Activated T-helper 1 cell treated with anti-CD3 and anti-CD28 coated beads, Interleukin-12 subunit alpha, Interleukin-12 subunit beta, Interleukin-2, Interleukin-4 antibody, amounts not matched to agents 30 ng/mL and 10 ng/mL and 1 ng/mL, durations not matched to agents 14 hours and 24 hours and 36 hours (primary cell): ENCODE measurements at places on chromosomes 16 and 17. TPM values are rescaled to one million over a fixed set of nuclear protein-coding genes. Genes with fewer than 3 reads are reported as not detected.

GRCh38 chr16:2734844-2735515, 15.0 kb upstream of the PRSS27 start:
- no peak overlapping the region for H3K27ac ChIP-seq
- H3K4me3 ChIP-seq, result no peak overlapping the region

- no peak overlapping the region for H3K4me3 ChIP-seq
- no peak overlapping the region for H3K27ac ChIP-seq
- H3K4me1 ChIP-seq, result peaks cover 7% of the 10 kb centered on the region
Measured at GRCh38 chr17:41326173-41327145, 10.9 kb upstream of the KRTAP17-1 start.

Gene PRSS36
- total RNA-seq, result 0.27 and 0.34 TPM in 2 replicates

- peaks cover 34% of the 10 kb centered on the region for H3K36me3 ChIP-seq
- no peak for DNase-seq
- H3K4me3 ChIP-seq, result no peak overlapping the region
- H3K27ac ChIP-seq, result no peak overlapping the region
- peaks cover 3% of the 10 kb centered on the region for H3K4me1 ChIP-seq
- H3K27me3 ChIP-seq, result no peaks in the 10 kb centered on the region
Measured at GRCh38 chr17:29573871-29574731, 5.6 kb downstream of the TP53I13 start.

DNA sequence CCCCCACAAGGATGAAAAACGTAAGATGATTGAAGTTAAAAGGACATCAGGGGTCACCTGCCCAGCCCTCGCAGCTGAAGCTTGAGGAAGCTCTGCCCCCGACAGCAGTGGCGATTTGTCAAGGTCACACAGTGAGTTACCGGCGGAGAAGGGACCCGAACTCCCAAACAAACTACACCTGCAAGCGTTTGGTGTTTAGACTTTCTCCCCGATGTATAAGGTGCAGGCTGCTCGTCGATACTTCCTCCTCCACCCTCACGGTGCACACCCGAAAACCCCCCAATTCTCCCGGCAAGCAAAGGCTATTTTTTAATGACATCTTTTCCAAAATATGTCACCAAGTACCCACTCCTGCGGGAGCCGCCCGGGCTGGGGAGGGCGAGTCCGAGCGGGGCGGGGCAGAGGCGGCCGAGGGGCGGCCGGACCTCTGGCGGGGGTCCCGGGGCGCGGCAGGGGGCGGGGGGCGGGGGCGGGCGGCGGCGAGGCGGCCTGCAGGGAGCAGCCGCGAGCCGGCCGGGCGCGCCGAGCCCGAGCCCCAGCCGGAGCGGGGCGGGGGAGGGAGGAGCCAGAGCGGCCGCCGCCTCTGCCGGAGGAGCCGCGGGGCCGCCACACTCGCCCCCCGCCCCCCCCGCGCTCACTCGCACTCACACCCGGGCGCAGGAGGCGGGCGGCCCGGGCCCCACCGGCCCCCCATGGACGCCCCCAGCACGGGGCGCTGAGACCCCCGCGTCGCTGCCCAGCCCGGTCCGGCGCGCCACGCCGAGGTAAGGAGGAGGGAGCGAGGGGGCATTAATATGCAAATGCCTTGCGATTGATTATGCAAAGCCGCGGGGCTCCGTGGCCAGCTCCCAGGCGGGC, at the start of gene THRA:
TSS of gene THRA (plus strand) at position 637 of the 858 bp plus-strand sequence. CDS start 11,524 bp downstream, outside the sequence.
- peaks cover 33% of the 10 kb centered on the region for H3K4me1 ChIP-seq
- peak within 1 kb of the TSS; percentile 29 for H3K27ac ChIP-seq
- H3K36me3 ChIP-seq, result no peaks in the 10 kb centered on the region
- H3K27me3 ChIP-seq, result peaks cover 43% of the 10 kb centered on the region
- peak within 1 kb of the TSS; percentile 86 for H3K4me3 ChIP-seq

DNA sequence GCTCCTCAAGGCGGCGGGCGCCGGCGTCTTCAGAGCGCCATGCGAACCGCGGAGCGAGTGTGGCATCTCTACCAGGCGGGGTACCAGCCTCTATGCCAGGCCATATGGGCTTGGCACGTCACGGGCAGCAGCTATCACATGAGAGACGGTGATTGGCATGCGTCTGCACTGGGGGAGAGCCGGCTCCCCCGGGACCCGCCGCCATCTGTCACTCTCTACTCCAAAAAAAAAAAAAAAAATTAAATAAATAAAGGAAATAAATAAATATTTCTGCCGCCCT, at the start of gene NEUROD2:
TSS of gene NEUROD2 (minus strand) at position 70 of the 280 bp plus-strand sequence. CDS start 1,321 bp downstream, outside the sequence.
- no peak for DNase-seq
- peaks cover 8% of the 10 kb centered on the region for H3K4me1 ChIP-seq
- no peak within 1 kb of the TSS for H3K27ac ChIP-seq
- H3K27me3 ChIP-seq, result peaks cover 59% of the 10 kb centered on the region
- H3K36me3 ChIP-seq, result no peaks in the 10 kb centered on the region
- no peak within 1 kb of the TSS for H3K4me3 ChIP-seq

- H3K4me3 ChIP-seq, result no peak overlapping the region
- H3K36me3 ChIP-seq, result no peaks in the 10 kb centered on the region
- no peaks in the 10 kb centered on the region for H3K4me1 ChIP-seq
- no peak overlapping the region for H3K27ac ChIP-seq
- no peaks in the 10 kb centered on the region for H3K27me3 ChIP-seq
Measured at GRCh38 chr17:14886200-14886739, 378.9 kb downstream of the PMP22 start.

DNA sequence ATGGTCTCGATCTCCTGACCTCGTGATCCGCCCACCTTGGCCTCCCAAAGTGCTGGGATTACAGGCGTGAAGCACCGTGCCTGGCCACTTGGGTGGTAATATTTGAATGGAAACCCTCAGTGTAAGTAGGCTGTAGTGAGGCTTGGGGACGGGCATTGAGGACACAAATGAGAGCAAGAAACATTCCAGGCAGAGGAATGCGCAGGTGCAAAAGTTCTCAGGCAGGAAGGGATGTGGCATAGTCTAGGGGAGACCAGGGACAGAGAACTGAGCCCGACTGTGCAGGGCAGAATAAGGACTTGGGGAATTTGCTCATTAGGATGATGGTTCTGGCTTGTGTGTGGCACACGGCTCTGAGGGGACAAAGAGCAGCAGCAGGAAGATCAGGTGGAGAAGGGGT, 54.8 kb downstream of the GRB2 start:
- H3K36me3 ChIP-seq, result peaks cover 6% of the 10 kb centered on the region
- H3K4me1 ChIP-seq, result peaks cover 69% of the 10 kb centered on the region
- H3K27me3 ChIP-seq, result no peaks in the 10 kb centered on the region
- no peak overlapping the region for H3K4me3 ChIP-seq
- no peak overlapping the region for H3K27ac ChIP-seq

DNA sequence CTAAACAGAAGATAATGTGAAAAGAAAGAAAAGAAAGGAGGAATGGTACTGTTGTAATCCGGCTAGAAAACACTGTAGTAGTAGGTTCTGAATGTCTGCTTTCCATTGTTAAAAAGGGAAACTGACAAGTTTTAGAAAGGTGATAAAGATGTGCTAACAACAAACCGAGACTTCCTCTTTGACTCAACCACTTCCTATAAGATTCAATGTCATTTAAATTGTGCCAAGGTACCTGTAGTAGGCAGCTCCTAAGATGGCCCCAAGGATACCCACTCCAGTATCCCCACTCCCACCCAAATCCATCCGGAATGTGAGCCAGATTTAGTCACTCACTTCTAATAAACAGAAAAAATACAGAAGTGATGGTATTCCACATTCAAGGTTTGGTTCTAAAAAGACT, 31.2 kb downstream of the XYLT1 start:
- no peaks in the 10 kb centered on the region for H3K27me3 ChIP-seq
- H3K4me3 ChIP-seq, result no peak overlapping the region
- peaks cover 34% of the 10 kb centered on the region for H3K4me1 ChIP-seq
- H3K27ac ChIP-seq, result peak overlapping the region; percentile 62
- DNase-seq, result no peak

- H3K36me3 ChIP-seq, result peaks cover 5% of the 10 kb centered on the region
- H3K27ac ChIP-seq, result peak overlapping the region; percentile 12
- peaks cover 18% of the 10 kb centered on the region for H3K4me1 ChIP-seq
- H3K4me3 ChIP-seq, result peak overlapping the region; percentile 87
- H3K27me3 ChIP-seq, result peaks cover 16% of the 10 kb centered on the region
Measured at GRCh38 chr17:80413771-80414507, 1.0 kb upstream of the ENDOV start.

Gene ABCC3
- not detected in 2 replicates for total RNA-seq

- no peaks in the 10 kb centered on the region for H3K27me3 ChIP-seq
- no peak for DNase-seq
- H3K36me3 ChIP-seq, result no peaks in the 10 kb centered on the region
- H3K27ac ChIP-seq, result no peak overlapping the region
- no peaks in the 10 kb centered on the region for H3K4me1 ChIP-seq
Measured at GRCh38 chr16:59252317-59252716, 518.2 kb upstream of the GOT2 start.

DNA sequence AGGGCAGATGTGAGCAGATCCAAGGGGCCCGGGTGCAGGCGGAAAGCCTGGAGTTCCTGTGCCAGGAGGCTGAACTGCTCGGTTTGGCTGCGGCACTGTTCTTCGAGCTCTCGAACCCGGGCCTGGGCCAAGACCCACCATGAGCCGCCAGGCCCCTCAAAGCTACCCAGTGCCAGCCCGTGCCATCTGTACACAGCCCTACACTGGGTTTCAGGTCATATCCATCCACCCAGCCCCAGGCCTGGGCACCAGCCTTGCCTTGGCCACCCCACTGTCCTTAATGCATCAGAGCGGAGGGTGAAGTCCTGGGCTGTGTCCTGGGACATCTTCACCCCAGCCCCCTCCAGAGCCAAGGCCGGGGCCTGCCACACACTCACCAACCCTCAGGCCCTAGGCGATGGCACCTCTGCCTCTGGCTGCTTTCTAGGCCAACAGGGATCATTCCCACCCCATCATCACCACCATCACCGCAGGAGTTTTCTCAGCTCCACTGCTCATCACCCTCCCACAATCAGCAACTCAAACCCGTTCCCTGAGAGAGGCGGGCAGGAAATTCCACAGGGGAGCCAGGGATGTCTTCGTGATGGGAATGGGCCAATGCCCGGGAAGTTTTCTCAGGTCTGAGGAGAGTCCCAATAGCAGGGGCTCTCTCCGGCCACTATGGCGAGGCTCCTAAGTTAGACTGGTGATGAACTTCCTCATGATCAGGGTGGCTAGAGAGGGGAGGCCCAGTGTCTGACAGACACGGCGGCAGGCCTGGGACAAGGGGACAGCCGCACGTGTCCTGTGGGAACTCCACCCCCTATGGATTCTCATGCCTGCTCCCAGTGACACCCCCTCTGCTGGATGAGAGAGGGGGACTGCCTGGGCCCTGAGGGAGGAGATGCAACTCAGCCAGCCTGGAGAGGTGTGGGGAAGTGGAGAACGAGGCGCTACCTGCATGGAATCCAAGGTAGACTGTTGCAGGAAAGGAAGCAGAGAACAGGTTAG, 9.1 kb downstream of the TSPOAP1 start:
- no peak for DNase-seq
- H3K4me1 ChIP-seq, result peaks cover 19% of the 10 kb centered on the region
- no peak overlapping the region for H3K4me3 ChIP-seq
- H3K27ac ChIP-seq, result no peak overlapping the region
- peaks cover 43% of the 10 kb centered on the region for H3K36me3 ChIP-seq

DNA sequence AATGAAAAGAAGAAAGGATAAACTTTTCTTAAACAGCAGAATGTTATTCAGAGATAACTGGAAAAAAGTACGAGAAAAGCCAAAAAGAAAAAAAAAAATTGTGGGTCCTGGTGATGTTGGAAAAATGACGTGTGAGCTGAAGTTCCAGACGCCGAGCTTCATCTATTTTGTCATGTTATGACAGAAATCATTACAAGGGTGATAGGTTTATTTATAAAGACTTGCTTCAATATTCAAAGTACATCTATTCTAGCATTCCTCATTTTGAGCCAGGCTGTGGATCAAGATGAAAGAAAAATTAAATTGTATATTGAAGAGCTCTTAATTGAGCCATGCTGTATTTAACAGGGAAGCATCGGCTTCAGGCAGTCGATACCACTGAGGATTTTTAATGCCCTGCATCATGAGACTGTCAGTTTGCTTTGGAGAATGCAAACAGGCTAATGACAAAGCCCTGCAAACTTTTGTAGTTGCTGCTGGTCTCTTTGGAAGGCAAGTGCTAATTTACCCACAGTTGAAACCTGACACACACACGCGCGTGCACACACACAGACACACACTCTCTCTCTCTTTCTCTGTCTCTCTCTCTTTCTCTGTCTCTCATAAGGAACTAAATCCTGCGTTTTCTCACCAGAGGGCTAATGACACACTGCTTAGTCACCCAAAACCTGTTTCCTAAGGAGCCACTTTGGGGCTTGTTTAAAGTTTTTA, 110.7 kb downstream of the WWOX start:
- H3K27ac ChIP-seq, result no peak overlapping the region
- H3K4me3 ChIP-seq, result no peak overlapping the region
- H3K27me3 ChIP-seq, result no peaks in the 10 kb centered on the region
- DNase-seq, result no peak

- no peak overlapping the region for H3K27ac ChIP-seq
- DNase-seq, result no peak
- H3K4me3 ChIP-seq, result no peak overlapping the region
Measured at GRCh38 chr17:73093286-73093685, 798 bp upstream of the SLC39A11 start.

- H3K27me3 ChIP-seq, result no peaks in the 10 kb centered on the region
- no peaks in the 10 kb centered on the region for H3K36me3 ChIP-seq
- no peak overlapping the region for H3K4me3 ChIP-seq
- no peaks in the 10 kb centered on the region for H3K4me1 ChIP-seq
- no peak overlapping the region for H3K27ac ChIP-seq
Measured at GRCh38 chr16:627454-628239, 3.1 kb upstream of the WFIKKN1 start.

DNA sequence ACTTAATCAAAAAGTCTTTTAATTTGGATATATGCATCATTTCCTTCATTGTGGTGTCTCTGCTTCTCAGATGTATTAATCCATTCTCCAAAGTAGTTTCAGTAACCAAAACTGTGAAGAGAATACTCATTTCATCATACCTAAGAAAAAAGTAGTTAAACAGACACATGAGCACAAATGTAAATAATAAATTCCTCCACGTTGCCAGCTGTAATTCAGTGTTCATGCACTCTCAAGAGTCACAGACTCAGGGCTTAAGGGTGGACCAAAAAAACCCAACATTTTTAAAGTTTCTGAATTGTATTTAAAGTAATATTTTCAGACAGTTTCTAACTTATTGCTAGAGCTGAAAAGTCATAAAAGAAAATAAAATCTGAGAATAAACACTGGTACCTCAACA, 19.0 kb downstream of the POLG2 start:
- H3K27me3 ChIP-seq, result no peaks in the 10 kb centered on the region
- no peak overlapping the region for H3K4me3 ChIP-seq
- H3K4me1 ChIP-seq, result no peaks in the 10 kb centered on the region
- peaks cover 14% of the 10 kb centered on the region for H3K36me3 ChIP-seq
- no peak for DNase-seq

Gene KLHL10
- total RNA-seq, result not detected in 2 replicates

DNA sequence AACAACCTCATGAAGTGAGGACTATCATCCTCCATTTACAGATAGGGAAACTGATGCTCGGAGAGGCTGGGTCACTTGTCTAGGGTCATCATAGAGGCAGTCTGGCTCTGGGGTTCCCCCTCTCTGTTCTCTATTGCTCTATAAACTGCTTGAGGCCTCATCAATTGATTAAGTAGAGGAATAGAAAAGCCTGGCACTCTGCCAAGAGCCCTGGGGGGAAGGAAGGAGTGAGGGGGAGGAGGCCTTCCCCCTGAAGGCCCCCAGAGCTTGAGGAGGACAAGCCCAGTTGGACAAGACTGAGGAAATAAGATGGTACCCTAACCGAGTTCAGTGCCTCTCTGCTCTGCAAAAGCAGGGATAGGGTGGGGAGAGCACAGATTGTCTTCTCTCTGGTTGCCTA, 21.0 kb downstream of the SDK2 start:
- DNase-seq, result no peak
- H3K27ac ChIP-seq, result no peak overlapping the region
- H3K36me3 ChIP-seq, result no peaks in the 10 kb centered on the region
- no peaks in the 10 kb centered on the region for H3K4me1 ChIP-seq
- peaks cover 18% of the 10 kb centered on the region for H3K27me3 ChIP-seq

GRCh38 chr16:23324727-23325126, 22.6 kb downstream of the SCNN1B start:
- peaks cover 2% of the 10 kb centered on the region for H3K27me3 ChIP-seq
- peaks cover 6% of the 10 kb centered on the region for H3K4me1 ChIP-seq
- no peak for DNase-seq
- H3K36me3 ChIP-seq, result no peaks in the 10 kb centered on the region
- H3K27ac ChIP-seq, result no peak overlapping the region
